ENCODE measurements at places on chromosomes 13 and 19.
A peak's percentile ranks its signal among the peaks of the same experiment; 100 is the strongest.

DNA sequence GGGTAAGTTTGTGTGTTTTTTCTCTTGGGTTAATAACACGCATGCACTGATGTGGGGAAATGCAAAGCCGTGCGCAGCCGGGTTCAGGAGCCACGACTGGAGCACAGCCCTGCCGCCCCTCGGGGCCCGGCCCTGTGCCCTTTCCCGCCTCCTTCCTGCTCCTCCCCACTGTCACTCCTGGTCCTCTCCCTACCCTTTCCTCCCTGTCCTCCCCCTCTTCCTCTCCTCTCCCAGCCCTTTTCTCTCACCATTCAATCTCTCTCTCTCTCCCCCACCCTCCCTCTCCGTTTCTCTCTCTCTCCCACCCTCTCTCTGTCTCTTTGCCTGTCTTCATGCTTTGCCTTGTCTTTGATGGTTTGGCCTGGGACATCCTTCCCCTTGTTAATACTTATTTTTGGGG is 27.2 kb downstream of the PLEKHJ1 start:
- no peak for DNase-seq

GRCh38 chr19:39171479-39172465 is 25.0 kb upstream of the NCCRP1 start:
- no peak for DNase-seq

- no peak for DNase-seq
Observed at GRCh38 chr19:42421591-42422031, 5.6 kb downstream of the LIPE start.

DNA sequence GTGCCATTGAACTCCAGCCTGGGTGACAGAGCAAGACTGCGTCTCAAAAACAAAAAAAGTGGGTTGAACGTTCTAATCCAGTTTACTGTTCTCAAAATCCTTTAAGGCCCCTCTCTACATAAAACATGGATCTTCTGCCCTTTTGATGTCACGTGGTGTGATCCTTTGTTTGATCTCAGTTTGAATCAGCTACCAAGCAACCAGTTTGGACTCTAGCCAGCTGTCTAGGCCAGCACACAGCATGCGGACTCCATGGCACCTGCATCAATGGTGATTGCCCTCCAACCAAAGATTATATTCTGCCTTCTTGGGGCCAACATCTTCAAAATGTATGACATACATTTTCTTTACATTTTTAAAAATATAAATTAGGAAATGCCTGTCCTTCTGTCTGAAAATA is 365.4 kb downstream of the NDFIP2 start:
- no peak for DNase-seq

GRCh38 chr19:6047741-6048251 is 62.5 kb downstream of the RFX2 start:
- peak; percentile 73 for DNase-seq

GRCh38 chr19:31332096-31332495 is 17.1 kb downstream of the TSHZ3 start:
- DNase-seq: no peak

GRCh38 chr13:84810781-84811180 is 928.5 kb upstream of the SLITRK1 start:
- DNase-seq: no peak

GRCh38 chr13:49428041-49428763 is 15.7 kb downstream of the CAB39L start:
- no peak for DNase-seq

DNA sequence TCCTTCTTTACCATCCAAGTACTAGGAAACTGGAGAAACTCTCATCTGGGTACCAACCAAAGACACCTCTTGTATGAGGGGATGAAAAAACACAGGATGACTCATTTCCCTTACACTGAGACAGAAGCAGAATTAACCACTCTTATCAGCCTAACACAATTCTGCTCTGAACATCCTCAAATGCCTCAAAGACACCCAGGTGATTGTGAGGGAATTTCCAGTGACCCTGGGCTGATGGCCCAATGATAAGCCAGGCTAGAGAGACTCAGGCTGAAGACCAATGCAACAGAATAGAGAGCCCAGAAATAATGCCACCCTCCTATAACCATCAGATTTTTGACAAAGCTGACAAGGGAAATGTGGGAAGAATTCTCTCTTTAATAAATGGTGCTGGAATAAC is 7.0 kb downstream of the ZNF737 start:
- no peak for DNase-seq

DNA sequence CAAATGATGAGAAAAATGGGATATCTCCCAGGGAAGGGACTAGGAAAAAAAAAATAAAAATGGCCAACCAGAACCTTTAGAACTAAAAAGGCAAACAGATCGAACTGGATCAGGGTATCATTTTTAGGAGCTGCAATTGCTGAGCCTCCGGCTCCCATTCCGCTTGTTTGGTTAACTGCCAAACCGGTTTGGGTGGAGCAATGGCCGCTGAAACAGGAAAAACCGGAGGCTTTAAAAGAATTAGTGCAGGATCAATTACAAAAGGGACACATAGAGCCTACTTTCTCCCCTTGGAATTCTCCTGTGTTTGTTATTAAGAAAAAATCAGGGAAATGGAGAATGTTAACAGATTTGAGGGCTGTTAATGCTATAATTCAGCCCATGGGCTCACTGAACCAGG is 12.7 kb upstream of the ZNF443 start:
- DNase-seq: no peak

- no peak for DNase-seq
Observed at GRCh38 chr13:99351772-99352171, 44.6 kb upstream of the GPR183 start.

DNA sequence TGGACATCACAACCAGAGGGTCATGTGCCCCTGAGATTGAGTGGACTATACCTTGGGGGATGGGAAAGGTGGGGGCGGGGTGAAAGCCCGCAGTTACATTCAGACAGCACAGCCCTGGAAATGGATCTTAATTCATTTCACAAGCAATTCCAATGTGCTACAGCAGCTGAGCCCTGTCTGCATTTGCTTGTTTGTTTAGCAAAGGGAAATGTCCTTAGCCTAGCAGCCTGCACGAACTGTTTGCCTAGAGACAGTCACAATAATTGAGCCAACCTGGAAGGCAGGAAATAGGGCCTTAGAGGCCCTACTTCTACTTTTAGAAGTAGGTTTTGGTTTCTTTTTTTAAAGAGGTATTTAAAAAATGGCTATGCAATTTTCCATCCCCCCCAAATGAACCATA is 177.3 kb upstream of the KL start:
- DNase-seq: no peak

GRCh38 chr19:19938449-19938848 is 37.7 kb downstream of the ZNF93 start:
- DNase-seq: no peak

- DNase-seq: no peak
Observed at GRCh38 chr13:67120872-67121531, 109.1 kb downstream of the PCDH9 start.

- DNase-seq: peak; percentile 4
Observed at GRCh38 chr13:25292301-25292700, 5.0 kb upstream of the MTMR6 start.

GRCh38 chr13:65095161-65096082 is 2134.7 kb downstream of the PCDH9 start:
- no peak for DNase-seq

DNA sequence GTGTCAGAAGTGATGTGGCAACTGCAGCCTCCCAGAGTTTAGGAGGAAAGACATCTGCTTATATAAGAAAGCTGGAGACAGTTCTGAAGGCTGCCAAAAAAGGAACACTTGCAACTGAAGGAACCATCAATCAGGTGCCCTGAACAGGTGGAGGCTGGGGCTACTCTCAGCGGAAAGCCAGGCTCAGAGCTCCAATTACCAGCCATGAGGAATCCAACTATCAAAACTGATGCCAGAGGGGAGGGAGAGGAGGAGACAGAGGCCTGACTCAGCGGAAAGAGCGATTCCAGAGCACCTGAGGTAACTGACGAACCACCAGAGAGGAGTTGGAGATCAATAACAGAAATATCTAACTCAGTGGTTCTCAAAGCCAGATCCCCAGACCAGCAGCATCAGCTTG is 24.3 kb downstream of the LEUTX start:
- no peak for DNase-seq

GRCh38 chr13:39370554-39370953 is 232.4 kb downstream of the LHFPL6 start:
- no peak for DNase-seq

- no peak for DNase-seq
Observed at GRCh38 chr13:81021284-81021840, 680.4 kb upstream of the SPRY2 start.

GRCh38 chr13:48334534-48335127 is 31.1 kb downstream of the RB1 start:
- peak; percentile 52 for DNase-seq

DNA sequence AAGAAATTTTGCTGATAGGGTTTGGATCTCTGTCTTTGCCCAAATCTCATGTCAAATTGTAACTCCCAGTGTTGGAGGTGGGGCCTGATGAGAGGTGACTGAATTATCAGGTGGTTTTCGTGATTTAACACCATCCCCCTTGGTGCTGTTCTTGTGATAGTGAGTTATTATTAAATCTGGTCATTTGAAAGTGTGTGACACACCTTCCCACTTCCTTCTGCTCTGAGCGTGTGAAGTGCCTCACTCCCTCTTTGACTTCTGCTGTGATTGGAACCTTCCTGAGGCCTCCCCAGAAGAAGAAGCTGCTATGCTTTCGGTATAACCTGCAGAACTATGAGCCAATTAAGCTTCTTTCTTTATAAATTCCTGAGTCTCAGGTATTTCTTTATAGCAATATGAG is 632.0 kb downstream of the SLITRK5 start:
- no peak for DNase-seq

DNA sequence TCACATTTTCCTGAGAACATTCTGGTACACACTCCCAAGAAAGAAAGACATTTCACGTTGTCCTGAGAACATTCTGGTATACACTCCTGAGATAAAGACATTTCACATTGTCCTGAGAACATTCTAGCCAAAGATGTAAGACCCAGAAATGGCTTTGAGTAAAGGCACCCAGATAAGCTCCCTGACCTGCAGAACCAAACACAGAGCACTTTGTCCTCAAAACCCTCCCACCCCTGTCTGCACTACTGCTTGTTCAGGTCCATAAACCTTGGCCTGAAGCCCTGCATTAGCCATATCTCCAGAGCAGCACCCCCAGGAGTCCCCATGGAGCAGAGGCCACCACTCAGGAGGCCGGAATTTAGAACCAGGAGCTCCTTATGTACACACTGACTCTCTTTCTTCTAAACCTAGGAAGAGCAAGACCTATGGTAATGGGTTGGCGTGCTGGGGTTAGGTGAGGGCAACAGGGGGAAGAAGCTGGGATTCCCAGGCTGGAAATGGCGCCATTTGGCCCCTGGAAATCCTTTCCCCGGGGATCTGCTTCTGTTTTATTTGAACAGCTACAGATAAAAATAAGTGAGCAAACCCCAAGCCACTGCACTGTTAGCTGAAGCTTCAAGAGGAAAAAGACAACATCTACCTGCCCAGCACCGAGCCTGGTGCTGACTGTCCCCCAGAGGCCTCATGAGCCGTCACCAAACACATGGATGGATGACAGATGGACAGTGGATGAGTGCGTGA is 13.7 kb downstream of the GAS6 start:
- DNase-seq: no peak

- no peak for DNase-seq
Observed at GRCh38 chr19:34816708-34817107, 43.7 kb upstream of the ZNF599 start.

GRCh38 chr19:13396250-13397080 is 109.8 kb downstream of the CACNA1A start:
- peak; percentile 50 for DNase-seq

GRCh38 chr13:42653679-42654078 is 79.7 kb downstream of the TNFSF11 start:
- no peak for DNase-seq

DNA sequence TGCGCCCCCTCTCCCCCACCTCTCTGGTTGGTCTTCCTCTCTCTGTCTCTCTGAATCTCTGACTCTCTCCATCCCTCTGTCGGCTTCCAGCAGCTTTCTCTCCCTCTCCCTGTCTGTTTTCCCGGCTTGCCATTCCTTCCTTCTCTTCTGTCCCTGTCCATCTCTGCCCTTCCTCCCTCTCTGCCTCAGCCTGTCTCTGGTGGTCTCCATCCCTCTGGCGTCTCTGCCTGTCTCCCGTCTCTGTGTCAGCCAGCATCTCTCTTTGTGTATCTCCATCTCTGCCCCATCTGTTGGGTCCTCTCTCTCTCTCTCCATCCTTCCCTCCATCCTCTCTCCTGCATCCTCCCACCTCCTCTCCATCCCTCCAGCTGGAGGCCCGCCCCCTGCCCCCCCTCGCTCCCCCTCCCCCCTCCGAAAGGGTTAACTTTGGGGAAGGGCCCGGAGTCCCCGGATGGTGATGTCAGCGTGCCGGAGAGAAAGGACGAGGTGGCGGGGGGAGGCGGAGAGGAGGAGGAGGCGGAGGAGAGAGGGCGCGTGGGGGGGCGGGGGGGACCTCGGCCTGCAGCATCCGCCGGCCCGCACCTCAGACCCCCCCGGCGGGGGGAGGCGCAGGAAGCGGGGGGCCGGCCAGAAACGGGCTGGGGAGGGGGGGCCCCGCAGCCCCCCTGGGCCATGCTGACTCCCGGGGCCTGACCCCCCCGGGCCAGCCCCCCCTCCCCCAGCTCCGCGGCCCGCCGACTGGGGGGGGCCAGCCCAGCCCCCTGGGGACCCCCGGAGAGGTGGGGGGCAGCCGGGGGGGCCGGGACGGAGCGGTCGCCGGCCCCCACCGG is at the start of gene BRSK1:
TSS of gene BRSK1 (plus strand) at position 450 of the 830 bp plus-strand sequence. CDS start 446 bp downstream, outside the sequence.
- DNase-seq: peak; percentile 87

DNA sequence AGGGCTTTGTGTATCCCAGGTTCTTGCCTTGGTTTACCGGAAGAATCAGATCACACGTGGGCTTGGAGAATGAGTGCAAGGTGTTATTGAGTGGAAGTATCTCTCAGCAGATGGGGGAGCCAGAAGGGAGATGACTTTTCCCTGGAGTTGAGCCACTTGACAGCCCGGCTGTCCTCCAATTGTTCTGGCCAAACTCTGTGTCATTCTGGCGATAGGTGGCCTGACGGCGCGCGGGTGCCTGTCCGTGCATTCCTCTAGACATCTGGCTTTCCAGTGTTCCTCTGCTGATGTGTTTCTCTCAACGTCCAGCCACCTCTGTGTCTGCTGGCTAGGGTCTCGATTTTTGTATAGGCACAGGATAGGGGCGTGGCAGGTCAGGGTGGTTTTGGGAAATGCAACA is 181.9 kb downstream of the SHISA2 start:
- DNase-seq: no peak

Data from astrocyte of the hippocampus (primary cell).